ENCODE measurements at places on chromosomes 7 and 10. TPM values are rescaled to one million over a fixed set of nuclear protein-coding genes. Genes with fewer than 3 reads are reported as not detected.

The ANKRD1 gene
- total RNA-seq, result 1.5 TPM

The PLCE1 gene
- 1.3 TPM for total RNA-seq

The IKZF1 gene
- not detected for total RNA-seq

The ADAMTS14 gene
- total RNA-seq, result 1.5 TPM

The GRID1 gene
- total RNA-seq, result under 0.01 TPM

The SIRT1 gene
- 8.5 TPM for total RNA-seq

The FAM171A1 gene
- total RNA-seq, result 10.1 TPM

The ABHD11 gene
- 6.6 TPM for total RNA-seq
